ENCODE measurements at places on chromosomes 1 and 21.
A peak's percentile ranks its signal among the peaks of the same experiment; 100 is the strongest.

DNA sequence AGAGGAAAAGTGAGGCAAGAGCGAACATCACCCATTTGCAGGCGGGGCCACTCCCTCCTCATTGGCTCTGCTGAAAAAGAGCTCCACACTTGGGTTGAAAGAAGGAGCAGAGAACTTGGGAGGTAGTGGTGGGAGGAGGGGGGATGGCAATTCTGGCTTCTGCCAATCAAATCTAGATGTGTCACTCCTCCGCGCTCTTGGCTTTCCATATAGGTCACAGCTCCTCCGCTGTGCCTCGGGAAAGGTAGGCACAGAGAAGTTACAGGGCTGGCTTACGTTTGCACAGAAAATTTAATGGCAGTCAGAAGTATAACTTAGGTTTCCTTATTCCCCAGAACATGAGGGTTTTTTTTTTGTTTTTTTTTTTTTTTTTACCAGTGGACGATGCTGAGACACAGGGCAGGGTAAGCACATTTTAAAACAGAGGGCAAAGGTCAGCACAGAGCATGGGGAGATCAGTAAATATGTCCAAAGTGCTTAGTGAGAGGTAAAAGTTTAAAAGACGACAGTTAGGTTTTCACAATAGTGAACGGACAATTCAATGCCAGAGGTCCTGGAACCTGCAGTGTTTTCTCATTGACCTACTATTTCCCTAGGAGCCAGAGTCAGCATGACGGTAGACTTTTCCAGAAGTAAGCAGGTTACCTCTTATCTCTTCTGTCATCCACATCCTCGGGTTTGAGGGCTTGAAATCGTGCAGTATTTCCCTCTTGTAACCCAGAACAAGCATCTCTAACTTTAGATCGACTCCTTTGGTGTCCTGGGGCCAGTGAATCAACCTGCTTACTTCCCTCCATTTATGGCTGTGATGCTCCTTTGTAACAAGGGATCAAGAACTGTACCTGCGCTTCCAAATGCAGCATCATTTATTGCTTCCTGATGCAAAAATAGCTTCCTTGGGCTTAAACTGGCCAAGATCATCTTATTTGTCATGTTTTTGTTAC is 258.9 kb upstream of the PROX1 start:
- DNase-seq: no peak

DNA sequence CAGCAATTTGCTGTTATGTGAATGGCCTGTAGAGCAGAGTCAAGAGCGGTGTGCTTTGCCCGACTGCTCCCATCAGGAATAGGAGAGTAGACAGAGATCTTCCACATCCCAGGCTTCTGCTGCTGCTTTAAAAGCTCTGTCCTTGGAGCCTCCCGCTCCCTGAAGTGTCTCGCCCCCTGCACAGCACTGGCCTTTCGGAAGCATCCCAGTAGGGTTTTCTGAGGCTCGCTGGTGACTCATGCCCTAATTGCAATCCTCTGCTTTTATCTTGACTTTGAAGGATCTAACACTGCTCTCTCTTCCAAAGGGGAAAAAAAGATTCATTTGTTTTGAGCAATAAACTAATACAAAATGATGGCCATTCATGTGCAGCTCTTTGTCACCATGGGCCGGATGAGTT is 13.3 kb upstream of the CD101 start:
- DNase-seq: no peak

- no peak for DNase-seq
These were observed 149.2 kb upstream of the KCNK2 start for GRCh38 chr1:214933375-214933774.

DNA sequence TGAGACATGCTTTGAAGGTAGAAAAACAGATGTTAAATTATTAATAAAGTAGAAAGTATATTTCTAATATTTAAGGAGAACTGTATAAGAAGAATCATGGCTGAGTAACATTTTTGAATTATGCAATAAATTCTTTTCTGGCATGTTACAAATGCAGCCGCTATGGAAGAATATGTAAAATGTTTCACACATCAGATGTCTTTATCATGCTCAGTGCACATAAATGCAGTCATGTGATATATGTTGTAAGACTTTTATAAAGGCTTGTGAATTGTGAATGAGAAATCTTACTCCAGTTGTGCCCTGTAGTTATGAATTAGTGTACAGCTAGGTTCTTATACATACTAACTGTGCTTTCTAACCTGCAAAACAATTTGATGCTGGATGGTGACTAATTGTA is 53.5 kb downstream of the LRRC8B start:
- no peak for DNase-seq

- peak; percentile 61 for DNase-seq
These were observed 19.4 kb downstream of the PDE4B start for GRCh38 chr1:65812065-65812464.

DNA sequence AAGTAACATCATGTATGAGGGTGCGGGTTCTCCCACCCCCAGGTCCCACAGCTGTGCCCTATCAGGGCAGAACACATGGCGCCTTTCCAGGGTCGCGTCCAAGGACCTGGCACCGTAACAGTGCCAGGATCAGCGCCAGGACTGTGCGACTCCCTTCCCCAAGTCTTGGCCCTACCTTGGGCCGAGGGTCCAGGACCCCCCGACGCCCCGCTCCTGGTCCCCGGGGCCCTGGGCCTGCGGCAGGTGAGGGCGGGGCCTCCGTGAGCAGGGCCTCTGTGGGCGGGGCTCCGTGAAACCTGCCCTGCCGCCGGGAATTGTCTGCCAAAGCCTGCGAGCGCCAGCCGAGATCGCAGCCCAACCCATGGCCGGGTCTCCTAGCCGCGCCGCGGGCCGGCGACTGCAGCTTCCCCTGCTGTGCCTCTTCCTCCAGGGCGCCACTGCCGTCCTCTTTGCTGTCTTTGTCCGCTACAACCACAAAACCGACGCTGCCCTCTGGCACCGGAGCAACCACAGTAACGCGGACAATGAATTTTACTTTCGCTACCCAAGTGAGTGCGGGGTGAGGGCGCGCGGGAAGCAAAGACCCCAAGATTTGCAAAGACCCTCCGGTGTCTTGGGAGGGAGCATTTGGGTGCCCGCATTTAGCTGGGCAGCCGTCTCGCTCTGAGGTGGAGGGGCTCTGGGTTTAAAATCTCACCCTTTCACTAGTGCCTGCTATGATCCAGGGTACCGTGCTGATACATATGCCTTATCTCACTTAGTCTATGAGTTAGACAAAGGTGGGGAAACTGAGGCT is at the start of gene RHBG:
Gene RHBG (plus strand): TSS at position 323 of the 796 bp plus-strand sequence. CDS start 39 bp downstream, at position 362.
- no peak for DNase-seq

DNA sequence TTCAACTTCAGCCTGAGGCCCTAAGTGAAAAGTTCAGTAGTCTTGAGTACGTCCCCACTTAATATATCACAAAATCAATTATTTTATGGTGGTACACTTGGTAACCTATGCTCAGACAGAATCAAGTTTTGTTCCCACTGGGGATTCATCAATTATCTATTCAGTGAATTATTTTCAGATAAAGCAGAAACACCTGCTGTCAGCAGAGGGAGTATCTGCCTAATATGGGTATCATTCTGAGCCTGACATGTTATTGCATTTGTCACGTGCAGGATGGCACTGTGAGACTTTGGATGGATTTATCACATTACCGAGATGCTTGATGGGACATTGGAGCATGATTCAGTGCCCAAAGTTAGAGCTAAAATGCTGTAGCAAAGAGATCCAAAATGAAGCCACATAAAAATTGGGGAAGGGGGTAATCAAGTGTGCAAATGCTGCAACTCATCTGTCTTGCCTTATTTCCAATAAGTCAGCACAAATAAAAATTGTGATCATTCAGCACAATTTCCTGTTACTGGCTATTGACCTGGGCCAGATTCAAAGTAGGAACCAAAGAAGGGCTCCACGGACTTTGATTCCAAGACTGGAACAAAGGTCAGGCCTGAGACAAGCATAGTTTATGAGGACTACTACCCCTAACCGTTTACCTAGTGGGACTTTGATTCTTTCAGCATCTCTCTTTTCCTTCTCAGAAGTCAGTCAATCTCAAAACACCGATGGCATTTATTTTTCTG is 657.6 kb downstream of the LMO4 start:
- no peak for DNase-seq
